ENCODE measurements at places on chromosomes 1 and 21. TPM values are rescaled to one million over a fixed set of nuclear protein-coding genes. Genes with fewer than 3 reads are reported as not detected.

PDE4DIP gene
- 104 TPM for total RNA-seq

PSEN2 gene
- total RNA-seq, result 14.6 TPM

SIM2 gene
- 5.4 TPM for total RNA-seq

RIMS3 gene
- 0.85 TPM for total RNA-seq

NBPF26 gene
- total RNA-seq, result 19.4 TPM

RGS16 gene
- 0.58 TPM for total RNA-seq

UBE2U gene
- not detected for total RNA-seq

DSCAM gene
- total RNA-seq, result not detected

SCAMP3 gene
- 32.1 TPM for total RNA-seq

RUNX3 gene
- total RNA-seq, result not detected

UBL4B gene
- not detected for total RNA-seq

BSND gene
- total RNA-seq, result not detected

C1orf21 gene
- total RNA-seq, result 21.7 TPM

SLFNL1 gene
- 0.28 TPM for total RNA-seq

NMNAT2 gene
- total RNA-seq, result 10.4 TPM

CCDC190 gene
- total RNA-seq, result 1.1 TPM

KIAA0040 gene
- 0.19 TPM for total RNA-seq

BRDT gene
- not detected for total RNA-seq

HLX gene
- 18.9 TPM for total RNA-seq

OSBPL9 gene
- 129 TPM for total RNA-seq

RIMKLA gene
- 0.28 TPM for total RNA-seq

SPRR2B gene
- not detected for total RNA-seq

CASQ1 gene
- under 0.01 TPM for total RNA-seq

RHCE gene
- 1.2 TPM for total RNA-seq

VANGL2 gene
- 0.28 TPM for total RNA-seq

OR2G6 gene
- not detected for total RNA-seq

TCHHL1 gene
- not detected for total RNA-seq

RGS1 gene
- under 0.01 TPM for total RNA-seq

SH3BP5L gene
- total RNA-seq, result 43.3 TPM

ACTA1 gene
- total RNA-seq, result not detected

LCE6A gene
- total RNA-seq, result not detected

CD5L gene
- total RNA-seq, result not detected

CLIC6 gene
- not detected for total RNA-seq

ATP5PF gene
- total RNA-seq, result 68.1 TPM

ROR1 gene
- 7.3 TPM for total RNA-seq
